Activated T-helper 17 cell treated with anti-CD3 and anti-CD28 coated beads, Interleukin-2, amount 50 U/mL, for 72 hours (primary cell): ENCODE measurements at places on chromosomes 7 and 10. TPM values are rescaled to one million over a fixed set of nuclear protein-coding genes. Genes with fewer than 3 reads are reported as not detected.

GRCh38 chr10:104347295-104348045 is 6.2 kb upstream of the CFAP58 start:
- ATAC-seq: no peak

GRCh38 chr7:84049071-84049836 is 145.3 kb downstream of the SEMA3A start:
- ATAC-seq: no peak

DNA sequence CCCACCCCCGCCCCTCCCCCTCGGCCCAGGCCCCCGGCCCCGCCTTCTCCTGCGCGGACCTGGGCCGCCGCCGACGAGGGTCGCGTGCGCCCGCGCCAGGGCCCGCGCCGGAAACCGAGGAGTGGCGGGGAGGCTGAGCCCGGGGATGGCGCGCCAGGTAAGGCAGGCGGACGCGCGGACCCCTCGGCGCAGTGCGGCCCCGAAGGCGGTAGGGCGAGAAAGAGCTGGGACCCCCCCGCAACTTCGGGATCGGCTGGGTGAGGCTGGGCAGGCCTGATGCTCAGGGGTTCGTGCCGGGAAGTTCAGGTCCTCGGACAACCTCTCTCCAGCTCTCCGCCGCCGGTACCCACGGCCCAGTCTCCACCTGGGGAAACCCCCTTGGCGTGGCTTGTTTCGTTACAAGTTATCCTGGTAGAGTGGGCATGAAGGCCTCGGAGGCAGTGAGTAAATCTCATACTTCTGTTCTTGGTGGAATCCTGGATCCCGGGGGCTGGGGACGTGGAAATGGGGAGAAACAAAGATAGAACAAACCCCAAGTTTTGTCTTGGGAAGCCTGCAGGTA is 58.4 kb downstream of the ZNF467 start:
- peak; percentile 41 for ATAC-seq

The EPO gene
- not detected for total RNA-seq

- no peak for ATAC-seq
These were observed 266.4 kb upstream of the LRGUK start for GRCh38 chr7:133860628-133861335.

- ATAC-seq: peak; percentile 61
These were observed 22.8 kb downstream of the C10orf105 start for GRCh38 chr10:71696628-71697326.

The SPDYE8 gene
- not detected for total RNA-seq

DNA sequence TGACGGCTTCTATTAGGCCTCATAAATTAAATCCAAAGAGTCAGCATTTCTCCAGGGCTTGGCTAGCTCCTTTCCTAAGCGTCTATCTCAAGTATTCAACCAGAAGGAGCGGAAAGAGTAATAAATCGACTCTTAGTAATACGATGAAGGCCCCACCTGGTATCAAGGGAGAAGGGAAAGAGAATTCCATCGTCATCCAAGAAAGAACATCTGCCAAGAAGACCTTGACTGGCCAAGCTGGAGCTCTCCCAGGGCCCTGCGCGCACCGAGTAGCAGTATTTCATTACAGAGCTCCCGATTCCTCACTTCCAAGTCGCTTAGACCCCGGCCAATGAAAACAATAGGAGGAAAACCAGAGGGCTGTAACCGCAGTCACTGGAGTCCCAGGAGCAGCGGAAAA is 178.0 kb upstream of the FRMD4A start:
- ATAC-seq: no peak

DNA sequence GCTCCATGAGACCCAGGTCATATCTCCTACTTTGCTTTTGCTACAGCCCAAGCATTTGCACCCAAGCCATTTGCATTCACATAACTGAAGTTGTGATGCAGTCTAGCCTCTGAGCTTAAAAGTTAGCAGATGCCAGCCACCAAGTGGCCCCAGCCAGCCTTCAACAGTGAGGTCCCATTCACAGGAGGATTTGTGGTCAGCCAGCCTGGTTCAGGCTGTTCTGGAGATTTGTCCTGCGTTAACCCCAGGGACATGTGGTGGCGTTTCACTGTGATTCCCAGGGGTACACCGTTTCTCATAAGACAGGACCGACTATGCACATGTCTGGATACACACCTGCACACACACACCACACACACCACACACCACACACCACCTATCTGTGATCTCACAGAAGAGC is 51.2 kb downstream of the GPR26 start:
- no peak for ATAC-seq

GRCh38 chr10:108684431-108684830 is 1238.9 kb downstream of the XPNPEP1 start:
- no peak for ATAC-seq

DNA sequence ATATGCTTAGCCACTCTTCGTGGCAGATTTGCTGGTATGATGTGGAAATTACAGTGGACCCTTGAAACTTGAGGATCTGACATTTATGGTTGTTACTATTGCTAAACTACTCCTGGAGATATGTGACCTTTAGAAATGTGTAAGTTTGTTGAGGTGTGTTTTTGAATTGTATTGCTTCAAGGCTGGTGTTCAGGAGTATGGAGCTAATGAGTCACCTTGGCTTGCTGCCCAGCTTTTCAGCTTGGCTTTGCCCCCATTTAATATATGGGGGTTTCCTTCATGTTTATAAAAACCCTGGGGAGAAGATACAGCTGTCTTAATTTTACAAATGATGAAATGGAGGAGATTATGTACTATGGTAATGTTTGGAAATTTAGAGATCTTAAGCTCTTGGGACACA is 11.6 kb downstream of the HBP1 start:
- ATAC-seq: peak; percentile 75

DNA sequence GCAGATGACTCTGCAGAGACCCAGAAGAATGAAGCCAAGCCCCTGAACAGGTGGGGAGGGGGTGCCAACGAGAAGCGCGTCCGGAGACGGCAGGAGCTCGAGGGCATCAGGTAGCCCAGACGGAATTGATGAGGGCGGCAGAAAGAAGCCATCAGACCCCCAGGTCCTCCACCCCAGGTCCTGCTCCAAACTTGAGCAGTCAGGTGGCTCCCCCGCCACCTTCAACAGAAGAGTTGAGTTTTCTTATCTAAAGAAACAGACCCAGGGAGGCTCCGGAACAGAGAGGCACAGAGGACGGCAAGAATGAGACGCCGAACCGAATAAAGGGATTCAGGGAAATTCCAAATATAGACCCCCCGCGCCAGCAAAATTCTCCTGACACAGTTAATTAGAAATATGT is 22.2 kb downstream of the RGS10 start:
- no peak for ATAC-seq

DNA sequence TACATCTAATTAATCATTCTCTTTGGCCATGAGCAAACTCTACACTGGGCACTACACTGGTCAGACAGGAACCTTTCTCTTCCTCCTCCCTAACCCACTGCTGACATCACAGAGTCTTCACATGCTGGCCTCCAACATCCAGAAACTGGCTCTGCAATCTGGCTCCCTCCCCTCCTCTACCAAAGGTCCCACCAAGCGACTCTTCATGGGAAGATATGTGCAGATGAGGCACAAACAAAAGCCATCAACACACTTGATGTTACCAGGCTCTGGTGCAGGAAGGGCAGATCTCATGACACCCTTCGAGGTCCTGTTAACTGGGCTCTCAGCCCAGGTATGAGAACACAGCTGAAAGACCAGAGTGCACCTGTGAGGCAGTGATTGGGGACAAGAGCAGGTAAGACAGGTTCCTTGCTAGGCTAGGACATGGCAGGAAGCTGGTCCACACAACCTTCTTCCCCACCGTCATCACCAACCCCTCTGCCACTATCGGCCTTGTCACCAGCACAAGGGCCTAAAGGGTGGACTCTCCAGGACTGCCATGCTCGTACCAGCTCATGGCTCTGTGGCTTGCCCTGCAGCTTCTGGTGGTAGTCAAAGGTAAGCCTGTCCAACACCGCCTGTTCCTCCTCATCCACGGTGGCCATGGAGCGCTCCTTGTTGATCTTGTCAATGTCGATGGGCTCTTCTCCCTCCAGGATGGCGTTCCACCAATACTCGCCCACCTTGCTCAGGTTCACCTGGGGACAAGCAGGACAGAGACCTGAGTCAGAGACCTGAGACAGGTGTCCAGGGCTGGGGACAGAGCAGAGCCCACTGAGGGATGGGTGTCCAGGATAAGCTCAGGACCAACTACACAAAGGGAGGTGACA is 66.6 kb upstream of the CAMK2B start:
- ATAC-seq: no peak
